ENCODE measurements at places on chromosomes 11 and 22.

- no peak for DNase-seq
Measured at GRCh38 chr11:64650923-64651523, 60.0 kb downstream of the SLC22A12 start.

DNA sequence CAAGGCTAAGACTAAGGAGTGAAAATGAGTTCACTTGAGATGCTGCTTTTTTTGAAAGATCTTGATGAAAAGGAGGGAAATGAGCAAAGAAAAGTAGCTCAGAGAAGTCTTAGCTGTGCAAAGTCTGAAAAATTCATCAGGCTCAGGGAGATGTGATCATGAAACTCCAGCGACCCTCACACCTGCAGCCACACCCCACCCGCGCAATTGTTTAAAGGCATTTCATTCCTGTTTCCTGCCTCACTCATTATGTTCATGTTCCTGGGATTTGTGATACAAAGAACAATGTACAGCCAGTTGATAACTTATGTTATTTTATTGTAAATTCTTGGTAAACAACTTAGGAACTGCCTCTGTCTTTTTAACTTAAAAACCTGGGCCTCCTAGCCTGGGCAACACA, 8.7 kb upstream of the GSTP1 start:
- no peak for DNase-seq

- no peak for DNase-seq
Measured at GRCh38 chr11:114321621-114322257, 25.5 kb downstream of the NNMT start.

DNA sequence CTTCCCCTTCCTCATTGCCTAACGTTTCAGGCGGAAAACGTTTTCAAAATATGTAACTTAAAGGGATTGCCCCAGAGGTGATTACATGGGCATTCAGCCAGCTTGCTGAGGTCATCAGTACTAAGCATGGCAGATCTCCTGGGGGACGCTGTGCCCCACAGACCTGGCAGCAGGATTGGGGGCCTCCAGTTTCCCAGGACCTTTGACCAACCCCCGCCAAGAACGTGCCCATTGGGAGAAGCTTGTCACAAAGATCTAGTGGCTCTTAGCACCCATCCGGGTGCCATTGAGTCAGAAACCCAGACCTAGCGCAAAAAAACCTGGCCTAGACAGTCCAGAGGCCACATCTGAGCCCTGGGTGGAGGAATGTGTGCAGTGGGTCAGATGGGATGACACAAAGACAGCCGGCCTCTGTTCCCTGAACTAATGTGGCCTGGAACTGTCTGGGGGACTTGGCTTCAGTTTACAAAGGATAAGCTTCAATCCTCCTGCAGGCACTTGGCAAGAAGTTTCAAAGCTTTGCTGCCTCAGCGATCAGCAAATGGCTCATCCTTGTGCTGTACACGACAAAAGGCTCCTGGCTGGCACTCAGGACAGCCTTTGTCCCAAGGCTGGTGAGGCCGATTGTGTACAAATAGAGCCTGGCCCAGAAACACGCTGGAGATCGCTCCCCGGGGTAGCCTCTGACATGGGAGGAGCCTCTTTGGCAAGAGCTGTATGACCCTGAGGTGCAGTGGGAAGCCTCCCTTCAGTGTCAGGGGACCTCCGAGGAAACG, 9.5 kb downstream of the C1QTNF6 start:
- no peak for DNase-seq

DNA sequence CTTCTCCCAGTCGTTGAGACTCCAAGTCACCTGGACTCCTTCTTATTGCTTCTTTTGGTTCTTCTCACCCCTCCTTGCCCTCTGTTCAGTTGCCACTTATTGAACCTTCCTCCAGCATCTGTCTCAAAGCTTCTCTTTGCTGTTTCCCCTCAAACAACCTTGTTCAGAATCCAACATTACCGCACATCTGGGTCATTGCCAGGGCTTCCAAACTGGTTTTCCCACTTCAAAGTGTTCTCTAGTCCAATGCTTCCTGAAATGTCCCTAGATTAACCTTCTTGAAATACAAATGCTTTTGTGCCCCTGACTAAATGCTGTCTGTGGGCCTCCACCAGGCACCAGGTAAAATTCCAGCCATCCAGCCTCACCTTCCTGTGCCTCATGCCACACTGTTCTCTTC, 100.8 kb upstream of the TTC12 start:
- no peak for DNase-seq

GRCh38 chr11:123221096-123221561, 26.1 kb upstream of the CLMP start:
- DNase-seq: no peak

- DNase-seq: no peak
Measured at GRCh38 chr11:116117331-116118137, 613.3 kb upstream of the CADM1 start.

DNA sequence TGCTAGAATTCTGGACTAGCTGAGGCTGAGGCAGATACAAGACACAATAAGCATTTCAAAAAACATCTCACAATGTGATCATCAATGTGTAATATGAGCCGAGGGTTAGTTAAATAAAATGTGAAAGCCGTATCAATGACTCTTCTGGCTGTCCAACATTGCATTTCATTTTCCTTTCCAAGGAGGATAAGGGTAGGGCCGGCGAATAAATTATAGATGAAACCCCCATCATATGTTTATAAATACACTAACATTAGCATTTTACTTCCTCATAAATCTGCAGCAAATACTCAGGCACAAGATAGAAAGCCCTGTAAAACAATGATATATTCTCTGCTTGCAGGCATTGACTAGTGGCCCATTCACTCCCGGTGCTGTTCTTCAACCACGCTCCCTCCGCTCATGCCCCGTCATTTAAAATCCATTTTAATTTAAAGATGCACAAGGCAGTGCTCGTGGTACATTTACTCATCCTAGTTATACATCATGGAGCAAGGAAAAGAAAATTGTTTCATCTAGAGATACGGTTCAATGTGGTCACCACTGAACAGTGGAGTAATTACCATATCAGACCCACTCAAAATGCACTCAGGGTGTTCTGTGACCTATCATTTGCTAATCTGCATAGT, 59.9 kb upstream of the RCN1 start:
- DNase-seq: no peak

- DNase-seq: no peak
Measured at GRCh38 chr22:24983151-24983550, 30.6 kb downstream of the KIAA1671 start.

DNA sequence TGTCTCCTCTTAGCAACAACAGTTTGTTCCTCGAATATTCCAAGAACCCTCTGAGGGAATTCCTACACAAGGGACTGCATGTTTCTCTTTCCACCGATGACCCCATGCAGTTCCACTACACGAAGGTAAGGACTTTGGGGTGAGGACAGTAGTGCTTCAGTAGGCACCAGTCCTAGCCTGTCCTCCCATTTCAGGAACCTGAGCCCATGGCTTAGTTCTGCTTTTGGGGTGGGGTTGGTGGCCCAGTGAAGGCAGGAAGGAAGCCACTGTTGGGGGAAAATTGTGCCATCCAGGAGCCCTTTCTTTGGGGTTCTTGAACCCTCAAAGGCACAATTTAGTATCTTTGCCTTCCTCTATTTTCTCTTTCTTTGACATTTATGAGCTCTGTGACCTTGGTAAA, 38.2 kb downstream of the RNF141 start:
- no peak for DNase-seq

DNA sequence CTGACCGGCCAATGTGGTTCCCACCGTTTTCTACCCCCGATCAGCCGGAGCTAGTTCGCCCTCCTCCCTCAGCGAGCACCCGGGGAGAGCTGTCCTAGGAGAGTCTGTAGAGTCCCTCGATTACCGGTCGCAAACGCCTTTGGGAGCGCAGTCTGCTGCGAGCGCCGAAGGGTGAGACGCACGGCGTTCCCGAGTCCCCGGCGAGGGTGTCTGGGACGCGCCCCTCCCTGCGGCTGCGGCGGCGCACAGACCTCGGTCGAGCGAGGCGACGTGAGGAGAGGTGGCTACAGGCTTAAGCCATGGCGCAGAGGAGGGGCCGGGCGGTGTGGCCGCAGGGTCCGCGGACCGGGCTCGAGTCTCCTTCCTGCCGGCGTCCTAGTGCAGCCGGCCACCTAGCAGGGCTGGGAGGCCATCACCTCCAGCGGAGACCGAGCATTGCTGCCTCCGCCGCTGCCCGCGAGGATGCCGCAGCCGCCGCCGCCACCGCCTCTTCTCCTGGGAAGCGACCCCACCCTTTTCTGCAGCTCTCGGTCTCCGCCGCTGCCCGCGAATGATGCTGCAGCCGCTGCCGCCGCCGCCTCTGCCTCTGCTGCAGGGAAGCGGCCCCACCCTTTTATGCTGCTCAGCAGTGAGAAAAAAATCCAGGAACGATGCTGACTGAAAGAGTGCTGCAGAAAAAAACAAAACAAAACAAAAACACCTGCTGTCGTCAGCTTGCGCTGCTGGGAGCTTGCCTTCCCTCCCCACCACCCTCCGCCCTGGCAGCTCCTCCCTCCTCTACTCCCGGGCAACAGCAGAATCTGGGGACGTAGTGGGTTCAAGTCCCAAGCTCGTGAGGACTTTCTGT, at the start of gene MAP6:
Gene MAP6 (minus strand): TSS at position 588 of the 847 bp plus-strand sequence. CDS start 669 bp downstream, outside the sequence.
- DNase-seq: peak; percentile 41

DNA sequence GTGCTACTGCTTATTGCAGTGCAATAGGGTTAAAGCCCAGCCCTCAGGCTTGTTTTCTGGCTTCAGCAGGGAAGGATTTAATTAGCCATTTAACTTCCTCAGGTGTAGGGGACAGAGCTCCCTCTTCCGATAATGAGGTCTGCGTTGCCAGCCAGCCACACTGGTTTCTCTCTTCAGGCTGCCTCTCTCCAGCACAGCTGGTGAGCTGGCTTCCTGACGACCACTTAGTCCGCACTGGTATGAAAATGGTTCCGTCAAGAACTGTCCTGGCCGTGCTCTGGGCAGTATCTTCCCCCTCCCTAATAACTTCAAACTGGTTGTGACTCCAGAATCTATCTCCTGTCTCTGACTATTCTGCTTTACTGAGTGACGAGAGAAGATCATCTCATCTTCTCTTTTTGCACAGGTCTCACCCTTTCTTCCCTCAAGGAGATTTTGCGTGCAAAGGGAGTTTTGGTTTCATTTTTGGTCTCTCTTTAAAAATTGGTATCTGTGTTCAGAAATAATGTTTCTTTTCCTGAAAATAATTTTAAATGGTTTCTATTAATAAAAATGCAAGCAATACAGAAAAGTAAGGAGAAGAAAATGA, 49.2 kb downstream of the CNTN5 start:
- DNase-seq: no peak

- no peak for DNase-seq
Measured at GRCh38 chr11:15507592-15507991, 392.9 kb downstream of the INSC start.

DNA sequence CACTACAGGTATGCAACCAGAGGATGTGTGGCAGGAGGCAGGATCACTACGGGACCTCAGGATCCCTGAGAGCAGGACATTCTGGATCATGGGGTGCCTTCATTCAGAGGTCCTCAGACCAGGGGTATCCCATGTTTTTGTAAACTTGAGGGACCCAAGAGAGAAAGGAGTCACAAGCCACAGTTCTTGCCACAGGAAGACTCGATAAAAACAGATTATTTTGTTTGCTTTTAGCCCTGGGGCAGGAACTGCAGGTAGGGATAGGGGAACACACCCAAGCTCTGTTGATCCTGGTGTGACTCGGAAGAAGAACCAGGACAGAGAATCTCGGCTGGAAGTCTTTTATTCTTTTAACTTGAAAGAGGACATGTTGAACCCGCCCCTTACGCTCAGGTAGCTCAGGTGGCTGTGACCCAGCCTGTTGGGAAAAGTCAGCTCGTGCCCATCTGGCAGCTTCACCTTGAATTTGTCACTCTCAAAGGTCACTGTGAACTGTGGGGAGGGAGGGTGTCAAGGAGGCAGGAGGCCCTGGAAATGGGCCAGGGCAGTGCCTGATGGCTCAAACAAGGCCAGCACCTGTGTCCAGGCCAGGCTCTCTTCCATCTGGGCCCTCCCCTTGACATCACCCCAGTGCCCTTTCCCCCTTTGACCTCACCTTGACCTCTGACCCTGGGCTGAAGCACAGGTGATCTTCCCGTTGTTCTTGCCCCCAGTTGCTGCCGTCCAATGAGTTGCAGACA, 9.8 kb downstream of the LGALS2 start:
- DNase-seq: no peak

GRCh38 chr11:16395601-16396000, 39.3 kb upstream of the SOX6 start:
- no peak for DNase-seq

DNA sequence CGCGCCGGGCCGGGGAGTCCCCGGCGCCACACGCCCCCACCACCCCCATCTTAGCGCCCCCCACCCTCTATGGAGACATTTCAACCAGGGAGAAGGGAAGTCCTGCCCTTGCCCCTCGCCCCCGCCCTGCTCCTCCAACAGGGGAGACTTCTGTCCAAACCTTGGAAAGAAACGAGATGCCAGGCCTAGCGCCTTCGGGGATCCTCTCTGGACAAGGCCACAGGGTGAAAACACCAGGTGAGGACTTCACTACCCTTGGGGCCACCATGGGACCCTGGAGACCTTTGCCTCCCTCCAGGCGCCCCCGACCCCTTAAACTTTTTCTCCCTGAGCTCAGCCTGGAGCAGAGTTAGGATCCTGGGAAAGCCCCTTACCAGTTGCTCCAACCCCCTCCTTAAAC, 11.6 kb upstream of the NPAS4 start:
- DNase-seq: no peak

GRCh38 chr11:86861810-86862209, 61.5 kb downstream of the PRSS23 start:
- DNase-seq: no peak

GRCh38 chr11:12871788-12872321, 137.3 kb upstream of the RASSF10 start:
- DNase-seq: no peak

- no peak for DNase-seq
Measured at GRCh38 chr11:2558861-2559526, 114.2 kb downstream of the KCNQ1 start.

GRCh38 chr22:37156686-37157435, 7.1 kb upstream of the IL2RB start:
- no peak for DNase-seq

- no peak for DNase-seq
Measured at GRCh38 chr11:106466521-106467080, 389.1 kb downstream of the AASDHPPT start.

- no peak for DNase-seq
Measured at GRCh38 chr11:32586576-32587190, 3.1 kb downstream of the EIF3M start.

DNA sequence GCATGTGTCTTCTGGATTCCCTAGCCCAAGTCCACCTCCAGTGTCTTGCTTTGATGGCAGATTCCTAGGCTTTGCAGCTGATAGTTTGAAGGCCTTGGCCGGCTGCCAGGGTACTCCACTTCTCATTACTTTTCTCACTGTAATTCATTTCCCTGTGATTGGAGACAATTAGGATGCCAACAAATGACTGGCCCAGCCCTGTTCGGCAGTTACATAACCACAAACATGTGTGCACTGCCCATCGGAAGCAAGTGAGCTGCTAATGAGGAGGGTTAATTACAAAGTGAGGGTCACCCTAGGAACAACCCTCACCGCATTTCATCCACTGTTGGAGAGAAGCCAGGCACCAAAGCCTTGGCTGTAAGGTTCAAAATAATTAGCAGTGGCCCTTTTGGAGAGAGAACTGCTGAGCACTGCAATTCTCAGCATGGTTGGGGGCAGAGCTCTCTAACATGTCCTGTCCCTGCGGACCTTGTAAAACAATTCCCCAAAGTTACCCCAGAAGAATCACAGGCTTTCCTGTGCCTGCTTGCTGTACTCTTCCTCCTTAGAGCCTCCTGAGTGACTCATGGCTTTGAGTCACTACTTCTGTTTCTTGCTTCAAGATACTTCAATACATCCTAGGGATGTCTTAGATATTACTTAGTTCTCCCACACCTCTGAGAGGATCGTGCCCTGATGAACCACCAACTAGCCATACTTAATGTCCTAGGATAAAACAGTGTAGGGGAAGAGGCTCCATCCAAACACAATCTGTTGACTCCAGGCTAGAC, 109.7 kb upstream of the GALNT18 start:
- no peak for DNase-seq

- no peak for DNase-seq
Measured at GRCh38 chr22:49535126-49535525, 292.5 kb downstream of the BRD1 start.

All from activated naive CD8-positive, alpha-beta T cell treated with anti-CD3 and anti-CD28 coated beads for 36 hours (primary cell).